Right lung (tissue), 10 donors: ENCODE measurements at places on chromosomes 16 and 17. TPM values are rescaled to one million over a fixed set of nuclear protein-coding genes. Genes with fewer than 3 reads are reported as not detected.

KRT24 gene
- not detected for polyA plus RNA-seq

SLC6A2 gene
- 0.13 TPM for polyA plus RNA-seq

WNK4 gene
- polyA plus RNA-seq: 0.82 TPM

SLC38A8 gene
- polyA plus RNA-seq: not detected

DPEP1 gene
- 6.6 TPM for polyA plus RNA-seq

PRAC2 gene
- not detected for polyA plus RNA-seq

FOXJ1 gene
- polyA plus RNA-seq: 20.6 TPM

DNA sequence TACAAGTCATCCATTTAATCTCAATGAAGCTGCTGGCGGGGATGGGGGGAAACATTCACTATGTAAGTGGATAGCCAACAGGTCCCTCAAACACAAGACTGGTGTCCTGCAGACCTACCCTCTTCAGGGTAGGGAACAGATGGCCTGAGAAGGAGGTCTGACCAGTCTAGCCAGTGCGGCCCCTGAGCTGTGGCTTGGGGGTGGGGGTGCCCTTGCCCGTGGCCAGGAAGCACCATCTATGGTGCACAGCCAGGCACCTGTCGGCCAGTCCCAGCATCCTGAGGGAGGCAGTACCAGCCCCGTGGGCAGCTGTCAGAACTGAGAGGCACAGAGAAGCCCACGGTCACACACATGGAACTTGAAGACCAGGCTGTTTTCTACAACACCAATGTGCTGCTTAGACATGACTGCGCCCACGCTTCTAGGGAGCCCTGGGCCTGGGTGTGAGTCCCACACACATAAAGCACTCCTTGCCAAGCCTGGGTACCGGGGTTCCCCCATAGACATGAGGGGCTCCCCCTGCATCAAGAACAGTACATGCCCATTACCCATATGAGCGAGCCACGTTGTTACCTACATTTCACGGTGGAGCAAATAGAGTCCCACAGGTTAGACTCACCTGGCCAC lies 40.9 kb downstream of the RMI2 start:
- DNase-seq: no peak

DNA sequence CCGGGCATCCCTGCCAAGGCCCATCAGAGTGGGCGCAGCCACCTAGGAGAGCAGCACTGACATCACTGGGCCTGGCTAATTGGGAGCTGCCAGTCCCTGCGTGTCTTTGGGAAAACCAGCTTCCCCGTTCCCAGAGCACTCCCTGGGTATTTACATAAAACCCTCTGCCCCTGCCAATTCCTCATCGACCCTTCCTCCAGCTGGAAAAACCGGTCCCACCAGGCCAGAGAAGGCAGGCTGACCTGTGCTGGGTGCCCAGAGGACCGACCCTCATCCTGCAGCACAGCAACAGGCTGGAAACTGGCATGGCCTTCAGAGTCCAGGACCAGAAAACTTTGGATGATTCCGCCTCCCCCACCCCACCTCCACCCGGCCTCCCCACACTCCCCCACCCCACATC lies 8.2 kb upstream of the FOXN1 start:
- DNase-seq: peak; percentile 34

GRCh38 chr17:71821511-71821910 lies 299.3 kb upstream of the SOX9 start:
- no peak for DNase-seq

- no peak for DNase-seq
These were observed 74.4 kb upstream of the ARL4D start for GRCh38 chr17:43324205-43324893.

GRCh38 chr16:27258241-27258734 lies 10.3 kb downstream of the NSMCE1 start:
- DNase-seq: no peak

DNA sequence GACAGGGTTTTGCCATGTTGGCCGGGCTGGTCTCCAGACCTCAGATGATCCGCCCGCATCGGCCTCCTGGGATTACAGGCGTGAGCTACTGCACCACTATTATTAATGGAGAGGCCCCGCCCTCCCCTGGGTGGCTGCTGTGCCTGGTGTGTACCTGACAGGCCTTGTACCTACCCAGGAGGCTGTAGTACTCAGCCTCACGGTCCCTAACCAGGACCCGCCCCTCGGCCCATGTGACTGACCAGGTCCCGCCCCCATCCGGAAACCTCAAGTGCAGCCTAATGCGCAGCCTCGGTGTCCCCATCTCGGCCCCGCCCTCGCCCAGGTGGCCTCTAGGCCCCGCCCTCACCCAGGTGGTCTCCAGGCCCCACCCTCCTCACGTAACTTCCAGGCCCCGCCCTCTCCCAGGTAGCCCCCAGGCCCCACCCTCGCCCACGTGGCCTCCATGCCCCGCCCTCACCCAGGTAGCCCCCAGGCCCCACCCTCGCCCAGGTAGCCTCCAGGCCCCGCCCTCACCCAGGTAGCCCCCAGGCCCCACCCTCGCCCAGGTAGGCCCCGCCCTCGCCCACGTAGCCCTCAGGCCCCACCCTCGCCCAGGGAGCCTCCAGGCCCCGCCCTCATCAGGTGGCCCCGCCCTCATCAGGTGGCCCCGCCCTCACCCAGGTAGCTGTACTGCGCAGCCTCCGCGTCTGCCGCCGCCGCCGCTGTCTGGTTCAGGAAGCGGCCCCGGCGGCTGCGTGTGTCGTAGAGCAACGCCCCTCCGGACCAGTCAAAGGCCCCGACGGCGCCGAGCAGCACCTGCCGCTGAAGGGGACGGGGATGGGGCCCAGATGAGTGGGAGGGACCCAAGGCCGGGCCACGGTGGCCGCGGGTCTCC lies 31.0 kb downstream of the HASPIN start:
- peak; percentile 74 for DNase-seq

GRCh38 chr16:89122322-89122851 lies 28.7 kb downstream of the ACSF3 start:
- DNase-seq: peak; percentile 25

DNA sequence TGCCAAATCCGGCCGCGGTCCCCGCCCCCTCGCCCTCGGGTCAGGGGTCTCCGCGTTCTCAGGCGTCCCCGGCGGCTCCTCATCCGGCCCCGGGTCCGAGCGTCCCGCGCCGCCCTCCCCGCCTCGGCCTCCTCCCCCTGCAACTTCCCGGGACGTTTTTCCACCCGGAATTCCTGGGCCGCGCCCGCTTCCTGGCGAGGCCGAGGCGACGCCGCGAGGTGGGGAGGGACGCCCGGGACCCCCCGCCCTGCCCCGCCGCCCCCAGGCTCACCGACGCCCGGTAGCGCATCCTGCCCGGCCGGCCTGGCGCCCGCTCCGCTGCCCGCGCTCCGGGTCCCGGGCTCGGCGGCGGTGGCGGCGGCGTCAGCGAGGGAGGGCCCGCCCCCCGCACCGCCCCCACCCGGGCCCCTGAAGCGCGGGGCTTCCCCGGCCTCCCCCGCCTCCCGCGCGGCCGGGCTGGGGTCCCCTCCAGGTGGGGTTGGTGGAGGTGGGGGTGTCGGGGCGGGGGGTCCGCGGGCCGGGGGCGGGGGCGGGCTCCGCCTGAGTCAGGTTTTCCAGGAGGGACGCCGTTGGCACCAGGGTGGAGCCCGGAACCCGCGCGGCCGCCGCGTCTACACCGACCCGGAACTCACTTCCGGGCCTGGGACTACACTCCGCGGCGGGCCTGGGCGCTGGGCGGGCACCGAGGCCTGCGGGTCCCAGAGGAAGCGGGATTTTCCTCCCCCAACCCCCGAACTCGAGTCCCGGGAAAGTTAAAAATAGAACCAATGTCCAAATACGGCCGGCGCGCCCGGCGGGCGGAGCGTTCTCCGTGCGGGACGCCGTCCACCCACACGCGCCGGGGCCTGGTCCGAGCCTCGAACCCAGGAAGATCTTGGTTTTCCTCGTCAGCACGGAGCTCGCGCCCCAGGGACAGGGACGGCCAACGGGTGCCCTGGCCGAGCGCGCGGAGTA lies 6.8 kb downstream of the MYO1C start:
- DNase-seq: no peak

- DNase-seq: no peak
These were observed 27.3 kb downstream of the MIS12 start for GRCh38 chr17:5513628-5514027.

DNA sequence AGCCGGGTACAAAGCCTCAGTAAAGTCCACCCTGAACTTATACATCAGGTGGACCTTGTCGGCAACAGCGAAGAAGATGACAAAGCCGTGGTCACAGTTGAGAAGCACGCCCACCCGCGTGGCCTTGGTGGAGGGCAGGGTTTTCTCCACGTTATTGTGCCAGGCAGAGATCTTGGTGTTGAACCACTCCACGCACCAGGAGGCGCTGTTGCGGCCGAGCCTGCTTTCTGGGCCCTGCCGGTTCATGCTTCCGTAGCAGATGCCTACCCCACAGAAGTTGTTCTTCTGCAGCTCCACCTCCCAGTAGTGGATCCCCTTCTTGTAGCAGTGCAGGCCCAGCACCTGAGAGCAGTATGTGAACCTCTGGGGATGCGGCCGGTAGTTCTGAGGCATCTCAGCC lies 22.1 kb downstream of the TRIM25 start:
- DNase-seq: no peak

DNA sequence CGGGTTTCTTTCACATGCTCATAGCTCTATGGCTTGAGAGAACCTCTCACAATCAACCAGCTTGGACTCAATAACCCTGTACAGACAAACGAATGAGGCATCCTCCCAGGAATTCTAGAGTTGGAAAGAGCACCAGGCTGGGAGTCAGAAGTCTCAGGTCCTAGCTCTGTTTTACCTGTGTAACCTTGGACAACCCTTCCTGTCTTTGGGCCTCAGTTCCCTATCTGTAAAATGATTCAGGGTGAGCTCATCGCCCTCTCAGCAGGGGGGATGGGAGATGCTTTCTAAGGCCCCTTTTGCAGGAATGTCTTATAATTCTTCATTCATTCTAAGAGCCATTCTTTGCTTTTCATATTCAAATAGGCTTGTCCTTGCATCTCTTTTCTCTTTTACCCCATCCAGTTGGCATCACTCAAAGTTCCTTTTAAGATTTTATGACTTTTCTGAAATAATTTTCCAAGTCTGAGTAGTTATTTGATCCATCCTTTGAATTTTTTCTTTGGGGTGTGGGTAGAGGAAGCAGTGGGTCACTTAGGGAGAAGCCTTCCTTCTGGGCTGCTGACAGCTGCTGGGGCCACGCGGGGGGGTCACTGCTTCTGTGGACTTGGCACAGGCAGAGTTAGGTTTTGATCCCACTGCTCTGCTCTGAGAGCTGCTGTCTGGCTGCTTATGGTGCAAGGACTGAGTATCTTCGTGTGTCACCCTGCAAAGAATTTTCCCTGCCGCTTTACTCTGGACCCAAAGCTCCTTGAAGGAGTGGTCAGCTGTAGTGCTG lies 102.7 kb downstream of the UTP18 start:
- no peak for DNase-seq

GRCh38 chr17:72175263-72175662 lies 54.4 kb downstream of the SOX9 start:
- DNase-seq: no peak

- DNase-seq: peak; percentile 73
These were observed 9.2 kb upstream of the TSPOAP1 start for GRCh38 chr17:58337600-58338453.

- DNase-seq: no peak
These were observed 92.3 kb downstream of the GAS7 start for GRCh38 chr17:10106067-10106466.

GRCh38 chr17:9237661-9238301 lies 216.5 kb downstream of the NTN1 start:
- DNase-seq: no peak

DNA sequence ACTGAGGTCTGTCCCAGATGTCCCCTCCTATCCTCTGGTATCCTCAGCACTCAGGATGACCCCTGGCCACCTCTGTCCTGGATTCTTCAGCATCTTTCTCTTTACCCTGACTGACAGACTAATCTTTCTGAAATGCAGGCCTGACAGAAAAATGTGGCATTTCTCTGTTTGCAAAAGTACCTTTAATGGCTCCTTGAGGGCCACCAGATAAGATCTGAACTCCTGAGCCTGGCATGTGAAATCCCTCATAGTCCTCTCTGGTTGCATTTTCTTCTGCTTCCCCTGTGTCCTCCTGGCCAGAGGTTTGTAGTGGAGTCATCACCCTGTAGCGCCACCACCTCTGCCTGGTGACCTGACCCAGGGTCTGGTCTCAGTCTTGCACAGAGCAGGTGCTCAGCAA lies 2.0 kb upstream of the ELMO3 start:
- no peak for DNase-seq

GRCh38 chr16:27485126-27485525 lies 64.6 kb downstream of the GTF3C1 start:
- no peak for DNase-seq

DNA sequence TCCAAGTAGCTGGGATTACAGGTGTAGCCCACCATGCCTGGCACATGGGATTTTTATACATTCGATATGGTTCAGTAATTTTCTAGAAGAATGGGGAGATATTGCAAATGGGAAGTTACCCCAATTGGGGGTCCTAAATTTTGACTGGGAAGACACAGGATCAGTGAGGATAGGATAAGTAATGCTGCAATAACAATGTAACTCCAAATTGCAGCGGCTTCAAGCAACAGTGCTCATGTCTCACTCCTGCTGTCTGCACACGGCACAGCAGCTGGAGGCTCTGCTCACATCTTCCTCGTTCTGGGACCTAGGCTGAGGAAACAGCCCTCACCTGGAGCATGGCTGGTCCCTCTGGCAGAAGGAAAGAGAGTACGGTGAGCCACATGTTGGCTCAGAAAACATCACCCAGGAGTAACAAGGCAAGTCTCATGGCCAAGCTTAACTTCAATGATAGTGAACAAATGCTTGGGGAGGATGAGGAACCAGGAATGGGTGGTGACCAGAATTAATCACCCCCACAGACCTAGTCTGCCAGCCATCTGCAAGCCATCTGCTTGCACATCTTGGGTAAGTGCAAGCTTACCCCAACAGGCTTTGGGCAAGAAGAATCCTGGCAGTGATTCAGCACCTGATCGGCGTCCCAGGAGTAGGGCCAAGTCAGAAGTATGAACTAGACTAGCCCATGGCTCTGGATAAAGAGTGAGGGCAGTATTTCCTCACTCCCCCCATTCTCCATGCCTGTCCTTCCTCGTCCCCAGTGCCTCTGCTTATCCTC lies 229.2 kb downstream of the COPRS start:
- DNase-seq: no peak

GRCh38 chr17:28258347-28258887 lies 60.6 kb upstream of the TMEM97 start:
- DNase-seq: no peak
